ENCODE measurements at places on chromosomes 7 and 10. TPM values are rescaled to one million over a fixed set of nuclear protein-coding genes. Genes with fewer than 3 reads are reported as not detected.

The HHEX gene
- 117 TPM for total RNA-seq

The OGDHL gene
- 99.8 TPM for total RNA-seq

GRCh38 chr7:95501261-95501832 lies 15.6 kb downstream of the ASB4 start:
- no peak overlapping the region for H3K4me3 ChIP-seq
- no peaks in the 10 kb centered on the region for H3K27me3 ChIP-seq
- no peak overlapping the region for H3K27ac ChIP-seq
- no peaks in the 10 kb centered on the region for H3K36me3 ChIP-seq
- no peaks in the 10 kb centered on the region for H3K4me1 ChIP-seq

The CTTNBP2 gene
- total RNA-seq = 18.2 TPM

- DNase-seq = no peak
- no peaks in the 10 kb centered on the region for H3K4me1 ChIP-seq
- H3K27ac ChIP-seq = no peak overlapping the region
- H3K36me3 ChIP-seq = no peaks in the 10 kb centered on the region
- H3K4me3 ChIP-seq = no peak overlapping the region
Measured at GRCh38 chr10:64503429-64503828, 982.2 kb downstream of the REEP3 start.

GRCh38 chr10:129892548-129893052 lies 71.5 kb downstream of the EBF3 start:
- H3K27me3 ChIP-seq = no peaks in the 10 kb centered on the region
- H3K27ac ChIP-seq = peak overlapping the region; percentile 49
- H3K4me3 ChIP-seq = no peak overlapping the region
- H3K4me1 ChIP-seq = no peaks in the 10 kb centered on the region
- DNase-seq = peak; percentile 7

DNA sequence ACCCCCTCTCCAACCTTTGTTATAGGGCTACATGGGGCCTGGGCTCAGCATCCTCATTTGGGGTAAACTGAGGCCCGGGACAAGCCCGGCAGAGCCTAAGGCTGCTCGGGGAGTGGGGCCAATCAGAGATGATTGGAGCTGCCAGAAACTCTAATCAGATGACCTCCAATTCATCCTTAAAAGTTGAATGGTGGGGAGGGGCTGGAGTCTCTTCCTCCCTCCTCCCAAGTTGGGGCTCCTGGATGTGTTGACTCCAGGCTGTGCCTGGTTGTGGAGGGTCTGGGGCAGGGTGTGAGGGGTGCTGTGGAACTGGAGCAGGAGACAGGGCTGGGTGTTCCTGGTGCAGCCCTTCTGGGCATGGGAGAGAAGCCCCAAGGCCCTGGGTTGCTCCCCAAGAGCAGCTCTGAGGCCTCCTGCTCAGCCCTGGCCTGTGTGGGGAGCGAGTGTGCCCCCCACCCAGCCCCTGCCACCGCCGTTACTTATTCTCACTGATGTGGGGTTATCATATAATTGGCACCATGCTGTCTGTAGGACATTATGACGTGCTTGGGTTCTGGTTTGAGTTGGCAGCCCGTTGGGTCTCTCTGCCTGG lies 2.2 kb downstream of the BHLHA15 start:
- no peaks in the 10 kb centered on the region for H3K36me3 ChIP-seq
- no peak overlapping the region for H3K4me3 ChIP-seq
- H3K4me1 ChIP-seq = peaks cover 3% of the 10 kb centered on the region
- no peaks in the 10 kb centered on the region for H3K27me3 ChIP-seq
- H3K27ac ChIP-seq = no peak overlapping the region

The C10orf95 gene
- 2.9 TPM for total RNA-seq

The SHTN1 gene
- 103 TPM for total RNA-seq

- H3K36me3 ChIP-seq = no peaks in the 10 kb centered on the region
- no peak overlapping the region for H3K27ac ChIP-seq
- DNase-seq = no peak
- no peaks in the 10 kb centered on the region for H3K27me3 ChIP-seq
Measured at GRCh38 chr7:30351724-30352123, 67.3 kb downstream of the ZNRF2 start.

- no peaks in the 10 kb centered on the region for H3K27me3 ChIP-seq
- no peak for DNase-seq
- no peak overlapping the region for H3K27ac ChIP-seq
- no peaks in the 10 kb centered on the region for H3K4me1 ChIP-seq
Measured at GRCh38 chr10:120016906-120017305, 124.4 kb downstream of the SEC23IP start.

The RARRES2 gene
- 54.4 TPM for total RNA-seq

DNA sequence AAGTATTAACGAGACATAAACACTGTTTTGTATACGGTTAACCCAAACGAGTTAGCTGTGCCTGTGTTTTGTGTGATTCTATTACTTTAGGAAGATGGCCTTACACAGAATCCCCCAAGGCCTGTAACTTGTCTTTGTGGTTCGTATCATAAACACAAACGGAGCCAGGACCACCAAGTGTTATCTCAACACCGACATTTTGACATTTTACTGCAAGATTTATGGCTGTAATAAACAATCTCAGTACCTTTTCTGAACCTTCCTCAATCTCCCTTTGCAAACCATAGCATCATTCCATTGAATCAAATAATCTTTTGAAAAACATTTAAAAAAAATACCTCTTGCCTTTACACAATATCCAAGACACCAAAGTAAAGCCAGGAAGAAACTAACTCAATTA lies 2.4 kb upstream of the HOXA4 start:
- peaks cover 45% of the 10 kb centered on the region for H3K27me3 ChIP-seq
- H3K27ac ChIP-seq = no peak overlapping the region
- DNase-seq = no peak
- no peaks in the 10 kb centered on the region for H3K36me3 ChIP-seq

GRCh38 chr7:2000153-2000687 lies 232.5 kb downstream of the MAD1L1 start:
- no peaks in the 10 kb centered on the region for H3K27me3 ChIP-seq

- no peaks in the 10 kb centered on the region for H3K36me3 ChIP-seq
- peaks cover 10% of the 10 kb centered on the region for H3K4me1 ChIP-seq
- peak; percentile 52 for DNase-seq
- H3K27ac ChIP-seq = peak overlapping the region; percentile 57
- no peak overlapping the region for H3K4me3 ChIP-seq
Measured at GRCh38 chr7:106216923-106217542, 67.8 kb downstream of the NAMPT start.

GRCh38 chr7:30331338-30331737 lies 46.9 kb downstream of the ZNRF2 start:
- no peaks in the 10 kb centered on the region for H3K36me3 ChIP-seq
- no peak overlapping the region for H3K27ac ChIP-seq
- H3K27me3 ChIP-seq = no peaks in the 10 kb centered on the region
- no peak overlapping the region for H3K4me3 ChIP-seq
- H3K4me1 ChIP-seq = no peaks in the 10 kb centered on the region

GRCh38 chr7:140126435-140127034 lies 50.2 kb downstream of the KDM7A start:
- H3K36me3 ChIP-seq = peaks cover 3% of the 10 kb centered on the region
- DNase-seq = no peak
- H3K4me3 ChIP-seq = no peak overlapping the region
- H3K4me1 ChIP-seq = peaks cover under 1% of the 10 kb centered on the region
- no peak overlapping the region for H3K27ac ChIP-seq

DNA sequence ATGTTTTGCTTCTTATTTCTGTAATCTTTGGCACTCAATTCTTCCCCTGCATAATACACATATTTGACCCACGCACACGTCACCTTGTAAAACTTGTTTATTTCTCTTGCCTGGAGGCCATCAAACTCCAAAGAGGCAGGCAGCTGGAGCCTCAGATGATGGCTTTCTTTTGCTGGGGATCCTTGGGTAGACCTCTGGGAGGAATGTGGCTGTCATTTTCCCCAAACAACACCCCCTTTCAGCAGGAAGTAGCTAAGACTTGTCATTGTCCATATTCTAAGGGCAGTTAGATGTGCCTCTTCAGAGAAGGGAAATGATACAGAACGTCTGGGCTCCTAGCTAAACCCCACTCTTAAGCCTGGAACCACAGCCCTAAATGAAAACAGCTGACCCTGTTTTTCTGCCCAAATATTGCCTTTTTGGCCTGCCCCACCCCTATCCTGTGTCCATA lies 111.3 kb downstream of the ITGB8 start:
- H3K27me3 ChIP-seq = no peaks in the 10 kb centered on the region
- H3K4me1 ChIP-seq = no peaks in the 10 kb centered on the region
- H3K27ac ChIP-seq = no peak overlapping the region
- no peak overlapping the region for H3K4me3 ChIP-seq

The HMX2 gene
- total RNA-seq = not detected

DNA sequence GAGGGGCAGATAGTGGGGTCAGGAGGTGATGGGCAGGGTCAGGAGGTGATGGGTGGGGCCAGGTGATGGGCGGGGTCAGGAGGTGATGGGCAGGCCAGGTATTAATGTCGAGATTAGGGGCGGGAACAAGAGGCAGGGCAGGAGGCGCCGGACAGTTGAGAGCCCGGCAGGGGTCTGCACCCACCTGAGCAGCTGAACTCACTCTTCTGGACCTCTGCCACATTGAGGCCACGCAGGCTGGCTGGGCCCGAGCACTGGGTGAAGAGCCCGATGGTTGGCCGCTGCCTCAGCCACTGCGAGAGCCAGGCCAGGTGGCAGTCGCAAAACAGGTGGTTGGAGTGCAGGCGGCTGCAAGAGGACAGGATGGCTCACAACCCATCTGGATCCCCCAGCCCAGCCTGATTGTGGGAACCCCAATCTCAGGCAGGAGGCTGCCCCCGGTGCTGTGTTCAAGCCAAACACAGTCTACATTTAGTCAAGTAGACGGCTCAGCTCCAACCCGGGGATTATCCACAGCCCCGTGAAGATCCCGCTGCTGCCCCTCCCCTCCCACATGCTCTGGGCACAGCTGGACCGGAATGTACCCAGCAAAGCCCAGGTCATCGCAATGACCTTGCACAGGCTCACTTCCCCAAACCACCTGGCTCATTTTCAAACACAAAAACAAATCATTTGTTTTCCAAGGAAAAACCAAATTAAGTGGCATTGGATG lies 122.3 kb downstream of the SLIT1 start:
- no peak overlapping the region for H3K4me3 ChIP-seq
- no peak overlapping the region for H3K27ac ChIP-seq
- DNase-seq = no peak
- H3K27me3 ChIP-seq = no peaks in the 10 kb centered on the region
- no peaks in the 10 kb centered on the region for H3K4me1 ChIP-seq

- no peaks in the 10 kb centered on the region for H3K4me1 ChIP-seq
- no peak overlapping the region for H3K27ac ChIP-seq
Measured at GRCh38 chr7:37096341-37096740, 352.3 kb downstream of the ELMO1 start.

The MYO1G gene
- total RNA-seq = 0.78 TPM

GRCh38 chr7:110779339-110779738 lies 311.6 kb upstream of the LRRN3 start:
- H3K27me3 ChIP-seq = no peaks in the 10 kb centered on the region
- H3K4me1 ChIP-seq = peaks cover 4% of the 10 kb centered on the region
- H3K27ac ChIP-seq = no peak overlapping the region

The RBP4 gene
- 1.9 TPM for total RNA-seq

The MPP7 gene
- total RNA-seq = 26.1 TPM

- no peak overlapping the region for H3K27ac ChIP-seq
- H3K4me3 ChIP-seq = no peak overlapping the region
- H3K36me3 ChIP-seq = no peaks in the 10 kb centered on the region
- no peak for DNase-seq
Measured at GRCh38 chr7:40887099-40887498, 752.3 kb downstream of the SUGCT start.

The JAKMIP3 gene
- total RNA-seq = 3.0 TPM

The GTPBP10 gene
- 25.4 TPM for total RNA-seq

The CPVL gene
- 79.8 TPM for total RNA-seq

The NPY4R2 gene
- not detected for total RNA-seq

GRCh38 chr10:91698258-91698657 lies 65.4 kb upstream of the PPP1R3C start:
- H3K4me3 ChIP-seq = no peak overlapping the region
- no peaks in the 10 kb centered on the region for H3K27me3 ChIP-seq
- no peak overlapping the region for H3K27ac ChIP-seq
- H3K36me3 ChIP-seq = no peaks in the 10 kb centered on the region
- no peaks in the 10 kb centered on the region for H3K4me1 ChIP-seq
- no peak for DNase-seq

GRCh38 chr7:119197877-119198527 lies 973.5 kb downstream of the ANKRD7 start:
- H3K36me3 ChIP-seq = no peaks in the 10 kb centered on the region
- no peak overlapping the region for H3K27ac ChIP-seq
- no peak overlapping the region for H3K4me3 ChIP-seq

GRCh38 chr7:96330193-96330592 lies 8.3 kb upstream of the SLC25A13 start:
- H3K4me3 ChIP-seq = no peak overlapping the region
- H3K36me3 ChIP-seq = no peaks in the 10 kb centered on the region
- no peak for DNase-seq
- no peaks in the 10 kb centered on the region for H3K27me3 ChIP-seq
- H3K4me1 ChIP-seq = no peaks in the 10 kb centered on the region

GRCh38 chr7:87380905-87381304 lies 35.4 kb downstream of the CROT start:
- H3K4me3 ChIP-seq = no peak overlapping the region
- no peak overlapping the region for H3K27ac ChIP-seq
- no peaks in the 10 kb centered on the region for H3K4me1 ChIP-seq
- peaks cover 15% of the 10 kb centered on the region for H3K36me3 ChIP-seq
- H3K27me3 ChIP-seq = no peaks in the 10 kb centered on the region
- no peak for DNase-seq

GRCh38 chr7:74683799-74684198 lies 26.3 kb downstream of the GTF2I start:
- no peaks in the 10 kb centered on the region for H3K27me3 ChIP-seq
- H3K36me3 ChIP-seq = peaks cover 4% of the 10 kb centered on the region
- no peak overlapping the region for H3K4me3 ChIP-seq
- no peak for DNase-seq

GRCh38 chr7:30752979-30753378 lies 1.0 kb downstream of the INMT start:
- H3K27ac ChIP-seq = peak overlapping the region; percentile 67
- no peak overlapping the region for H3K4me3 ChIP-seq
- no peaks in the 10 kb centered on the region for H3K27me3 ChIP-seq
- H3K36me3 ChIP-seq = no peaks in the 10 kb centered on the region

GRCh38 chr7:82534684-82535083 lies 91.1 kb upstream of the CACNA2D1 start:
- no peaks in the 10 kb centered on the region for H3K27me3 ChIP-seq
- H3K4me3 ChIP-seq = no peak overlapping the region
- DNase-seq = no peak
- H3K4me1 ChIP-seq = no peaks in the 10 kb centered on the region
- H3K36me3 ChIP-seq = no peaks in the 10 kb centered on the region

Data from thyroid gland (tissue), 4 donors.